ENCODE measurements at places on chromosomes 4 and X.

DNA sequence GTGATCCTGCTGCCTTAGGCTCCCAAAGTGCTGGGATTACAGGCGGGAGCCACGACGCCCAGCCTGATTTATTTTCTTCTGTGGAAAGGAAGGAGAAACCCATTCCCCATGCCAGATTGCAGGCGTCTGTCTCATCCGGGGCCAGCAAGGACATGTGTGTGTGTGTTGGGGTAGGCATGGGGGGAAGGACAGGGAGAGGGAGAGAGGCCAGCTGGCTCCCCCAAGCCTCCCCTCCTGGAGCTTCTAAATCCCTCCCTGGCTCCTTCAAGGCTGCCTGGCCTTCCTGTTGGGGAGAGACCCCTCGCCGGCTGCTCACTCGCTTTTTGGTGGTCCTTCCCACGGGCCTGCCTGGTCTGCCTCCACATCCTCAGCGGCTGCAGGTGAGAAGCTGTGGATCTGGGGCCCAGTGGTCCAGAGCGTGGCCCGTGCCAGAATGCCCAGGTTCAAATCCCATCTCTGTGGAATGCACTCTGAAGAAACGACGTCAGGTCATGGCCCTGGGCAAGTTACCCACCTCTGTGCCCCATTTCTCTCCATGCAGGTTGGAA, 1.3 kb upstream of the PLXNB3 start:
- DNase-seq: no peak

- no peak for DNase-seq
Observed at GRCh38 chrX:68045008-68045577, 388.2 kb downstream of the OPHN1 start.

DNA sequence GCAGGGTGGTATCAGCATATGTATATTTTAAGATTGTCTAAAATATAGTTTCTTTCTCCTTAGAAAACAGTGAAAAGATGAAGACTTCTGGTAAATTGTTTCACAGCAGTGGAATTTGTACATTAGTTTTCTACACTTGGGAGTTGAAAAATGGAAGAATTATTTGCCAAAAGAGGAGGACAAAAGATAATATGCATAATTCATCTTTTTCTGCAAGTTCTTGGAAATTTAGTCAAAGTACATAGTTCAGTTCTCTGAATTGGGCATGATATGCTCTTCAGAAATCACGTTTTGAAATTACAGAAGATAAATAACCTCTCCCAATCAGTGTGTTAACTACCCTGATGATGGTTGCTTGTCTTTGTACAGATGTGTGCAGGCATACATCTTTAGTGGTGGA, 47.0 kb downstream of the RBPJ start:
- no peak for DNase-seq

DNA sequence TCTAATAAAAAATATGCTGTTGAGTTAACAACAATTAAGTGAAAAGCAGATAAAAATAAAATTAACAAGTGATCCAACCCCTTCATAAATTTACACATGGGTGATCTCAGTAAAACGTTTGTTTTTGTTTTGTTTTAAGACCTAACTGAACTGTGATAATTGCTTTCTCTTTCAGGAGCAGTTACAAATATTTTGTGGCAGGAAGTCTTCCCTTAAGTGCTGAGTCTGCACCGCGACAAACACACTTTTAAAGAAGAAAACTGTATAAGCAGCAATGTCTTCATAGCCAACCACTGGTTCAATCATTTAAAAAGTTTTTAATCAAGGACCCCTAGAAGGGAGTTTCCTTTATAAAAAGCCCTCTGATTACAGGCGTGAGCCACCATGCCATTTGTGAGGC, 53.7 kb upstream of the NFKB1 start:
- DNase-seq: no peak

GRCh38 chr4:37891260-37892159, 626 bp downstream of the TBC1D1 start:
- DNase-seq: peak; percentile 64

- no peak for DNase-seq
Observed at GRCh38 chr4:40118861-40119260, 62.2 kb downstream of the N4BP2 start.

DNA sequence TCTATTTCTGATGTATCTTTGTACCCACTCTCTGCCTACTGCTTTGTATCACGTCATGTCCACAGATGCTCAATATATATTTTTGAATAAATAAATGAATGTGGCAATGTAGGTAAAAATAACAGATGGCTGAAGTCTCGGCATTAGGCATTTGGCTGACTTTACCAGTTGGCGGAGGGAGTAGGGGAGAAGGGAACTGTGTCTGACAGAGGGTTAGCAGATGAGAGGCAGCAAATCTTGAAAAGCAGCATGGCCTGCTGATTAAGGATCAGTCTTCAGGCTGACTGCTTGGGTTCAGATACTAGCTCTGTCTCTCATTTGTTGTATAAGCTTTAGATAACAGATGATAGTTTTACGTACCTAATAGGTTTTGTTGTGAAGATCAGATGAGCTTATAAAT, 31.9 kb upstream of the RASGEF1B start:
- DNase-seq: no peak

DNA sequence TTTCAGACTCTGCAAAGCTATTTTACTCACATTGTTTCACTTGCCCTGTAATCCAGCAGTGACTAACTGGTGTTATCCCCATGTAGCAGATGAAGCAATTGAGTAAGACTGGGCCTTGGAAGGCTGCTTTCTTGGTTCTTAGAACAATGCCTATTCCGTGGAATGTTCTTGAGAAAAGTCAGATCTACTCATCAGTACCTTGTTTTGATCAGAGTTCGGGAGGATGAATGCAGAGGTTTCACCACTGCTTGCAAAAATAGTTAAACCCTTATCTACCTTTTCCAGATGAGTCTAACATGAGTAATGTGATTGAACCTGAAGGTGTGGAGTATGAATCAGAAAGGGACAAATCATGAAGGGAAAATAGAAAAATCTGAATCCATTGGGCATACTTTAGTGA, 1.8 kb downstream of the MAOB start:
- no peak for DNase-seq

DNA sequence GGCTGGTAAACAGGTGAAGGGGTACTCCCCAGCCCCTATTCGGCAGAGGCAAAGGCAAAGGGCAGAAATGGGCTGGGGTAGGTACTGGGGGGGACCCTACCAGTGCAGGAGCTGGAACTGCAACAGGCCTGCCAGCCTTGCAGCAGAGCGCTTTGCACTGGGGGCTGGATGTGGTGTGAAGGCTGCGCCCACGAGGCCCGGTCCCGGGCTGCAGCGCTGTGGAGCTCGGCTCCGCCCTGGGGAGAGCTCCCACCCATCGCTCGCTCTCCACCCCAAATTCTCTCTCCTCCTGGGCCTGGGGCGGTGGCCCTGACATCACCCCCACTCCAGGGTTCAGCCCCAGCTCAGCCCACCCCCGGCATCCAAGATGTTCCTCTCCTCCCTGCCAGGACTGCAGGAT, 24.2 kb downstream of the IQSEC2 start:
- DNase-seq: no peak

DNA sequence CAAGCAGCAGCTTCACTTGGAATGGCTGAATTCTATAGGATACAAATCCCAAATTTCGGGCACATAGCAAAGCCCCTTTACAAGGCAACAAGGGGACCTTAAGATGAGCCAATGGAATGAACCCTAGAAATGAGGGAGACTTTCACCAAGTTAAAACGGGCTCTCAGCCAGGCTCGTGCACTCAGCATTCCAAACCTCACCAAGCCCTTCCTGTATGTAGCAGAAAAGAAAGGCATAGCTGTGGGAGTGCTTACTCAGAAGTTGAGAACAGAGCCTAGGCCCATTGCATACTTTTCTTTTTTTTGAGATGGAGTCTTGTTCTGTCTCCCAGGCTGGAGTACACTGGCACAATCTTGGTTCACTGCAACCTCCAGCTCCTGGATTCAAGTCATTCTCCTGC, 10.8 kb upstream of the HERC5 start:
- DNase-seq: no peak

GRCh38 chr4:101593666-101594065, 196.9 kb upstream of the BANK1 start:
- no peak for DNase-seq

DNA sequence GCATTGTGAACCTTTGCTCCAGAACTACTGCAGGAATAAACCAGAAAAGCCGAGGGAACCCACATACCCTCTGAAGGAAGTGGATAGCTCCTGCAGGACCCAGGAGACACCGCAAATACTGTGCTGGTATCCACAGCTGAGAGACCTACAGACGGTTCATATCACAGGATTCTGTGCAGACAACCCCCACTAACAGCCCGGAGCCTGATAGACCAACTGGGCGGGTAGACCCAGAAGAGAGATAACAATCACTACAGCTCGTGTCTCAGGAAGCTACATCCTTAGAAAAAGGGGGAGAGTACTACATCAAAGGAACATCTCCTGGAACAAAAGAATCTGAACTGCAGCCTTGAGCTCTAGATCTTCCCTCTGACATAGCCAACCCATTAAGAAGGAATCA, 150.8 kb downstream of the FRAS1 start:
- DNase-seq: no peak

- DNase-seq: no peak
Observed at GRCh38 chrX:8632924-8633323, 99.0 kb downstream of the ANOS1 start.

- no peak for DNase-seq
Observed at GRCh38 chrX:77422891-77423648, 24.1 kb upstream of the FGF16 start.

GRCh38 chr4:172152284-172152683, 339.1 kb downstream of the GALNTL6 start:
- no peak for DNase-seq

- DNase-seq: no peak
Observed at GRCh38 chr4:170229006-170229405, 139.2 kb upstream of the AADAT start.

GRCh38 chrX:104427073-104427472, 138.9 kb upstream of the IL1RAPL2 start:
- DNase-seq: no peak

DNA sequence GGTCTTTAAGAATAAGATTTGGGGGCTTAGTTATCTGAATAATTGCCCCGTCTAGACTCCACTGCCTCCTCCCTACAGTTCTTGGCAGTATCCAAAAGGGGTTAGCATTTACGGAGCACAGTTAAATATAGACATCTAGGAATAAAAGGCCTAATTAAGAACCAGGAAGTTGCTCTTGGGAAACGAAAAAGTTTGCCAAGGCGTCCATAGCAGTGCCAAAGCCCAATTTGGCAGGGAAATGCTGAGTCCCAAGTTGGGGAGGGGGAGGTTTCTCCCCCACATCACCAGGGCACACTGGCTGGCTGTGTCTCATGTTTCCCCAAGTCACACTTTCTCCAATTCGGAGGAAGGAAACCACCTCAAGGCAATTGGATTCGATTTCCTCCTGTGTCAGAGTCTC, 338.7 kb downstream of the FBXW7 start:
- DNase-seq: no peak

DNA sequence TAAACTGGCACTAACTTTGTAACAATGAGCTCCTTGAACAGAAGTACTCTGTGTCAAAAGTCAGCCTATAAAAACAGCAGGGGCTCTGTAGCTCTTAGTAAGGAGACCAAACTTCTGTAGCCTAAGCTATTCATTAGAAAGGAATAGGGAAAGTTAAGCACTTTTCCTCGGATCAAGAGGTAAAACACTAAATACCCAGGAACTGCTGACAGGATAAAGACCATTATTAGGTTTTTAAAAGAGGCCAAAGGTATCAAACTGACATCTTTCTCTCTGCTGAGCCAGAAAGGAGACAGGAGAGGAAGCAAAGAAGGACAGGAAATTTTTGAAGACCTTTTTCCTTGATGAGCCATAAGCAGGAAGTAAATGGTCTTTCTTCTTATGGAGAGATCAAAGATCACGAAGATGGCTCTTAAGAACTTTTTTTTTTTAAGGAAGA, 31.9 kb downstream of the ANAPC10 start:
- DNase-seq: no peak

- DNase-seq: no peak
Observed at GRCh38 chr4:167177925-167178324, 56.4 kb downstream of the SPOCK3 start.

- DNase-seq: no peak
Observed at GRCh38 chr4:161121451-161121850, 1042.3 kb downstream of the FSTL5 start.

DNA sequence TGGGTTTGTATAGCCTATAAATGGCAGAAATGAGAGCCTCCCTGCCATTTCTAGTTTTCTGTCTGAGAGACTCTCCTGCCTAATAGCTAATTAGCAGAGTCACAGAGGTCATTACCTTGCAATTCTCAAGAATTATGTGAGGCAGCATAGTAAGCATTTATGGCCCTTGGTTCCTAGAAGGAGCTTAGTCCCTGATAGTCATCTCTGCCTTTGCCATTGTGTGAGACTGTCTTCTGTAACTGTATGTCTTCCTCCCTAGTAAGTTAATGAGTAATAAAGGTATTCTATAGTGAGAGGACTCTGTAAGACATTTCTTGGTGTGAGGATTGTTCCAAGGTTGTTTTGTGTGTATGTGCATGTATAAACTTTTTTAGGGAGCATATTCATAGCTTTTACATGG, 108.7 kb downstream of the AR start:
- DNase-seq: no peak

DNA sequence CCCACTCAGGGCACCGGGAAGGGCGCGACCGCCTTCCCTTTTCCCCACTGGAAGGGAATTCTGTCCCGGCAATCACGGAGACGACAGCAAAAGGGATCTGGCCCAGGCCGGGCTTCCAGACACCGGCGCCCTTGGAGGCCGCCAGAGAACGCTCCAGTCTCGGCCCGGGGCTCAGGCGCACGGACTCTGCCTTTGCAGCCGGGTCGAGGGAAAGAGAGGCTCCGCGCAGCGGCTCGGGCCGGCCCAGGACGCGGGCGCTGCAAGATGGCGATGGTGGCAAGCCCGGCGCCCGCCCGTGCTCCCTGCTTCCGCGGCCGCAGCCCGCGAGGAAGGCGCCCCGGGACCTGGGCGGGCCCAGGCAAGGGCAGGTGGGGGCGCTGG, 1.1 kb downstream of the CTBP1 start:
- no peak for DNase-seq

GRCh38 chr4:73673286-73673685, 53.0 kb upstream of the RASSF6 start:
- DNase-seq: no peak

- DNase-seq: peak; percentile 91
Observed at GRCh38 chrX:131816551-131817136, 206.5 kb upstream of the STK26 start.

DNA sequence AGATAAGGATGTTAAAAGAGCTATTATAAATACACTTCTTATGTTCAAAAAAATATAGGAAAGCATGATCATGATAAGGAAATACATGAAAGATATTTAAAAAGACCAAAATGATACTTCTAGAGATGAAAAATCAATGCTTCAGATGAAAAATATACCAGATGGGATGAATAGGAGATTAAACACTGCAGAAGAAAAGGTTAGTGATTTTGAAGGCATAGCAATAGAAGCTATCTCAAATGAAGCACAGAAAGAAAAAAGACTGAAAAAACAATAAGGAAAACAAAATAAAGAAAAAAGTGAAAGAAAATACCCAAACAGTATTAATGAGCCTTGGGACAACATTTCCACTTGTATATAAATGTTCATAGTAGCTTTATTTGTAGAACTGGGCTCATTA, 80.7 kb upstream of the LEF1 start:
- no peak for DNase-seq

DNA sequence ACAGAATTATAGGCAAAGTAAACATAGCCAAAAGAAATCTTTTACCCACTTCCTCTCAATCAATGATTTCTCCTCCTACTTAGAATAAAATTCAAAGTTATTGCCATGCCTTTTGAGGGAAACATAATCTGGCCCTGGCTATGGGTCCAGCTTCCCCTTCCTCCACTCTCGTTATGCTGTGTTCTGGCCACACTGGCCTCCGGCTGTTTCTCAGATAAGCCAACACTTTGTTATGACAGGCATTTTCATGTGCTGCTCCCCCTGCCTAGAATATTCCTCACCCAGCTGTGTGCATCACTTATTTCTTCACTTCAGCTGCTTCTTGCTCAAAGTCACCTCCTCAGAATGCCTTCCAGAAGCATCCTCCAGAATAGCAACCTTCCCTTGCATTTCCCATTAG, 386.6 kb upstream of the AADAT start:
- no peak for DNase-seq
